ENCODE measurements at places on chromosomes 7 and 10.

- no peak for DNase-seq
These were observed 51.5 kb downstream of the UNCX start for GRCh38 chr7:1283941-1284742.

DNA sequence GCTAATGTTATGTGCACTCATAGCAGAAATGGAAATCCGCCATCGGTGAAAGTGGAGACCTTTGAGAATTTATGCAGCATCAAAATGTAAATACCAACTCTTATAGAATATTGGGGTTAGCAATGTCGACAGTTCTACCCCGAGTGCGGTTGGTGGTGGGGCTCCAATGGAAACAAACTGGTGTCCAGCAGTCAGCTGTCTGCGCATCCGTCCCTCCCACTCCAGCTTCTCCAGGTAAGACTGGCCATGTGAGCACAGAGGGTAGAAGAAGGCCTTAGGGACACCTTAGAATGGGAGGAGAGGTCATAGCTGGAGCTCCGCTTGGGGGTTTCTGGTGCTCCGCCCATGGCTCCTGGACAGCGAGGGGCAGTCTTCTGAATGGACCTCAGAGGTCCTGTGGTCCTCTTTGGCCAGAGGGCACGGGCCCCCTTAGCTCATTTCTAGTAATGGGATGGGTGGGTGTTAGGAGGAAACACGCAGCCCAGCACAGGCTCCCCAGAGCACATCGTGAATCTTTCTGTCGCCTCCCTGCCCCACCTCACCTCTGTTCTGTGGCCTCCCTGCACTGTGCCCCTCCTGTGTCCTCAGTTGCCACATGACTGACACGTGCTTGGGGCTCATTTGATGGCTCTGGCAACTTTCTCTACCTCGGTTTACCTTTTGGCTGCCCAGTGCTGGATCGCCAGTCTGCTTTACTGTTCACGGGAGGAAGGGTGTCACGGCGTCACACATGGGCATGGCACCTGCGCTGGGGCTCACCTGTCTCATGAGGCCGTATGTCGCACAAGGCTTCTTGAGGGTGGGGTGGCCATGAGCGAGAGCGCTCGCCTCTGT is 50.0 kb downstream of the MGMT start:
- no peak for DNase-seq

DNA sequence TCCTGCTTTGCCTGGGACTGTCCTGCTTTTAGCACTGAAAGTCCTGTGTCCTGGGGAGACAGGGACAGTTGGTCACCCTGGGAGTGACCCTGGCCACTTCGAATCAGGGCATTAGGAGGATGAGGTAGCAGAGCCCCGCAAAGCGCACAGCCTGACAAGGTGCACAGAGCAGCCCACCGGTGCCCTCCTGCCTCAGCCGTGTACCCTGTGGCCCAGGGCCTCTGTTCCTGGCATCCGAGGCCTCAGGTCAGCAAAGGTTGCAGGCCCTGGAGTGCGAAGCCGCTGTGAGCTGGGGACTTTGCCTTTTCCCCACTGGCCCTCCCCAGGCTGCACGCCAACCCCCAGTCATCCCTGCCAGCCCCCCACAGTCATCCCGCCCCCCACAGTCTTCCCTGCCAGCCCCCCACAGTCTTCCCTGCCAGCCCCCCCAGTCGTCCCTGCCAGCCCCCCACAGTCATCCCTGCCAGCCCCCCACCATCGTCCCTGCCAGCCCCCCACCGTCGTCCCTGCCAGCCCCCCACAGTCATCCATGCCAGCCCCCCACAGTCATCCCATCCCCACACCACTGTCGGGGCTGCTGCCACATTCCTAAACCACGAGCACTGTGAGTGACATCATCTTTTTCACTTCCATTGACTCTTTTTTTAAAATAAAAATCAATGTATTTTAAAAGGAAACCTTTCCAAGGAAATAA is 91.8 kb downstream of the RGS10 start:
- DNase-seq, result no peak

GRCh38 chr10:129690248-129691070 is 223.4 kb downstream of the MGMT start:
- DNase-seq, result no peak

- no peak for DNase-seq
These were observed 75.9 kb upstream of the MAGI2 start for GRCh38 chr7:79529214-79529880.

- DNase-seq, result no peak
These were observed 79.1 kb upstream of the PPIF start for GRCh38 chr10:79268161-79268601.

DNA sequence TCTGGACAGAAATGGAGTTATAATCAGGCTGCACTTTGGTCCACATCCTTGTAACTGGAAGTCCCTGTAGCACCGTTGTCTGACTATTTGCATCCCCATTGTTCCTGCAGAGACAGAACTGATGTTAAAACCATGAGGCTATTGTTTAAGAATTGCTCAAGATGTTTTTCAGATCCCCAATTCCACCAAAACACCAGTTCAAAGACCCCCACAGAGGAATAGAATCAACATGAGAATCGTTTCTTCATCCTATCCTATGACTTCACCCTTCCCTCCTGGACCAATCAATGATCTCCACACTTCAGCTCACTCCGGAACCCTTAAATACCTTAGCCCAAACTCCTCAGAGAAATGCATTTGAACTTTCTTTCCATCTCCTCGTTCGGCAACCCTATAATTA is 57.1 kb upstream of the GRID1 start:
- DNase-seq, result no peak

DNA sequence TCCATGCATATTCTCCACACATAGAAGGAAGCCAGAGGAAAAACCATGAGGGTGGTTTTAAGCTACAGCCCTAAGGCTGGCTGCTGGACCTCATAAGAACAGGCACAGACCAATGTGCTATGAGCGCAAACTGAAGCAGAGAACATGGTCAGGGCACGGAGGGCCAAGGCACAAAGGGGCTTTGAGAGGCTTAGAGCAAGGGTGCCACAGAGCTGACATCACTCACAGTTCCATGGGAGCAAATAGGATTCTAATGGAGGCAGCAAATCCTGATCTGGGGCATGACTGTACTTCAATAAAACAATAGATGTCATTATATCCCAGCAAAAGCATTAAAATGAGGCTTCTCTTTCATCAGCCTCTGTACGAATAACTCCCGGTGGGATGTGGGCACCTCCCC is 162.4 kb downstream of the COBL start:
- no peak for DNase-seq

- no peak for DNase-seq
These were observed 16.7 kb upstream of the AZGP1 start for GRCh38 chr7:99992330-99993038.

DNA sequence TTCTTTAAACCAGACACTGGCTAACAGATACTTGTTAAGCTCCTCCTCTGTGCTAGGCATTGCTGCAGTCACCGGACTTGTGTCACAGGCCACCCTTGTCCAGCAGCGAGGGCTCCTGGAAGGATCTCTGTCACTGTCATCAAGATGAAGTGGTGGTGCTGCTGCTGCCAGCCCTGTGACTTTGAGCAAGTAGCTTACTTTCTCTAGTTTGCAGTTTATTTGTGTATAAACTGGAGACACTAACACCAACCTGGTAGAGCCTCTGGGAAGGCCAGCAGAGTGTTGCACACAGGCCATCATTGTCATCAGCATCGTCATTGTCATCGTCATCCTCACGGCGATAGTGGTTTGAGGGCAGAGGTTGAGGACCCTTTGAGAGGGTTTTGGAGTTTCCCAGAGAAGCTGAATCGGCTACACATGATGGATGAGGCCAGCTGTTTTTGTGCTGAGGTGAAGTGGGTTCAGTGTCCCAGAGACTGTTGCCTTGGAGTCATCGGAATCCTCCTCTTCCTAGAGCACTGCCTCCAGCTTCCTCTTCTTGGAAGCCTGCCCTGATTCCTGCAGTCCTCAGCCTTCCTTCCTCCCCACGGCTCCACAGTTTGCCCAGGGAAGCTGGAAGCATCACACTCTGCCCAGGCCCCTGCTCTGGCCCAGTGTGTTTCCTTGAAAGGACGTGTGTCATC is 128.4 kb downstream of the GRK5 start:
- DNase-seq, result no peak

GRCh38 chr10:88687853-88688467 is 18.1 kb upstream of the LIPK start:
- DNase-seq, result no peak

DNA sequence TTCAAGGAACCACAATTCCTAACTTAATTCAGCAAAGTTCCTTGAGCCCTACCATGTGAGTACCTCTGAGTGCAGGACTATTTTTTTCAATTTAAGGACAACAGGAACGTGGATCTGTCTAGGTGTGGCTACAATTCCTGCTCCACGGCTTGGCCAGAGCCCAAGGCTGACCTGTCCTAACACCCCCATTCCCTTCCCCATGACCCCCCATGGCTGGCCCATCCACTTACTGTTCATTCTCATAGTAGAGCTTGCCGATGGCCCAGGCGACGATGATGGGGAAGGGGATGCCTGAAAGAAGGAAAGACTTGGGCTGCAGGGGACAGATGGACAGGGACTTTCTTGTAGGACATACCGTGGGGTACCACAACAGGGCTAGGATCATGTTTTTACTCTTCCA is 20.3 kb downstream of the CRHR2 start:
- DNase-seq, result no peak

GRCh38 chr10:129774082-129774735 is 189.9 kb downstream of the EBF3 start:
- DNase-seq, result no peak

- DNase-seq, result no peak
These were observed 50.8 kb downstream of the CDK13 start for GRCh38 chr7:40000734-40001315.

GRCh38 chr10:5089865-5090264 is 4.3 kb upstream of the AKR1C3 start:
- no peak for DNase-seq

All from esophagus squamous epithelium (tissue), 5 donors.